ENCODE measurements at places on chromosomes 3 and 15.

- no peak for DNase-seq
Observed at GRCh38 chr3:154844863-154845262, 235.3 kb upstream of the MME start.

- no peak for DNase-seq
Observed at GRCh38 chr15:95990833-95991232, 339.7 kb upstream of the NR2F2 start.

DNA sequence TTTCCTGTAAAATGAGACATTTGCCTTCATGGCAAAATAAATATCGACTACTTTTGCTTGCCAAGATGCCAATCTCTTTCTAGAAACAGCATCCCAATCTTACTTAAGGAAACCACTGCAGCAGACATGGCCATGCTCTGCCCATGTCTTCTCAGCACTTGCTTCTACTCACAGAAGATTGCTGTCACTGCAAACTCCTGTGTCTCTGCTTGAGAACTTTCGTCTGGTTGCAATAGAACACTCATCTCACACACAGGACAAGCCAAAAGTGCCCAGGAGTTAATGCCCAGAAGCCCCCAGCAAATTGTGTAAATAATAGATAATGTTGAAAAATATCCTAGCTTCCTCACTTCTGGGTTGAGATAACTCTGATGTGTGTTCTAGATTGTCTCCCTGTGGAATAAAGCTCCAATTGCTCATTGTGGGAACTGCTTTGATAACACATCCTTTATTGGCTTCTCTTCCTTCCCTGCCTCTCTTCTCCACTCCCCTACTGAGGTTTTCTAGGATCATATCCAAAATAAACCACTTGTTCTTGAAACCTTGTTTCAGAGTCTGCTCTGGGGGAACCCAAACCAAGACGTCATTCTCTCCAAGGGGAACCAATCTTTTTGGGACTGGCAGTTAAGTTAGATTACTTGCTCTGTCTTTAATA, 156.3 kb upstream of the STRIT1 start:
- DNase-seq, result no peak

DNA sequence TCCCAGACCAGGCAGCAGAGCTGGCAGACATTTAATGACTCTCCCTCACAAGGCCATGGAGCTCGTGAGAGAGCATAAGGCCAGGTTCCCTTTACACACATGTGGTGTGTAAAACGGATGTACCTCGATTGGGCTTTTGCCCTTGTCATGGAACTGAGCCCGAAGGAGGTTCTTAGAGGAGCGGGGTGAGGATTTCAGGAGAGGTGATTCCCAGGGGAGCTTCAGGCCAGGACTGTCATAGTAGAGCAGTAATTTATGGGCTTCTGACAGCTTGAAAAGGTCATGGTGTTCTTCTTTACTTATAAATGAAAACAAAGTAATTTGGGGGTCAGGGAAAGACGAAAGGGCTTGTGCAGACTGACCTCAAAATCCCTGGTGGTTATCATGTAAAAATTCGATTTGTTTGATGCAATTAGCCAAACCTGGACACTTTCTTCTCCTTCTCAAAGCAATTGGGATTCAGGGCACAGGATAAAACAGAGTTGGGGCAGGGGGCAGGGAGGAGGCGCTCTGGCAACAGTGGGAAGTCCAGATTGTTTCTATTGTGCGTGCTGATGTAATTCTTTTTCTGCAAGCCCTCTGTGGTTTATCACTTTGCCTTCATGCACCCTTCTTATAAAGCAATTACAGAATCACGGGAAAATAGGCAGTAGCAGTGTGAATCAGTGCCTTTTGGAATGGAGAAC, 51.0 kb downstream of the CACNA1D start:
- no peak for DNase-seq

GRCh38 chr3:40258555-40258954, 51.0 kb upstream of the EIF1B start:
- DNase-seq, result no peak

DNA sequence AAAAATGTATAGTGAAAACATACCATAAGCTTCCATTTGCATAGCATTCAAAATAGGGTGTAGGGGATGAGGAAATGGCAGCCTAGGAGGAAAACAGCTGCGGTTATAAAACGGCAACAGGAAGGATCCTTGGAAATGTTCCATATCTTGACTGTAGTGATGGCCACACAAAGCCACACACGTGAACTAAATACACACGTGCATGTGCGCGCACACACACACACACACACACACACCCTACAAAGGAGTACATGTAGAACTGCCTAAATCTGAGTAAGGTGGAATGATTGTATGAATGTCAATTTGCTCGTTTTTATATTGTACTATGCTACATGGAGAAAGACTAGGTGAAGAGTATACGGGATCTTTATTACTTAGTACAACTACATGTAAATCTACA, 3.9 kb upstream of the IREB2 start:
- DNase-seq, result no peak

DNA sequence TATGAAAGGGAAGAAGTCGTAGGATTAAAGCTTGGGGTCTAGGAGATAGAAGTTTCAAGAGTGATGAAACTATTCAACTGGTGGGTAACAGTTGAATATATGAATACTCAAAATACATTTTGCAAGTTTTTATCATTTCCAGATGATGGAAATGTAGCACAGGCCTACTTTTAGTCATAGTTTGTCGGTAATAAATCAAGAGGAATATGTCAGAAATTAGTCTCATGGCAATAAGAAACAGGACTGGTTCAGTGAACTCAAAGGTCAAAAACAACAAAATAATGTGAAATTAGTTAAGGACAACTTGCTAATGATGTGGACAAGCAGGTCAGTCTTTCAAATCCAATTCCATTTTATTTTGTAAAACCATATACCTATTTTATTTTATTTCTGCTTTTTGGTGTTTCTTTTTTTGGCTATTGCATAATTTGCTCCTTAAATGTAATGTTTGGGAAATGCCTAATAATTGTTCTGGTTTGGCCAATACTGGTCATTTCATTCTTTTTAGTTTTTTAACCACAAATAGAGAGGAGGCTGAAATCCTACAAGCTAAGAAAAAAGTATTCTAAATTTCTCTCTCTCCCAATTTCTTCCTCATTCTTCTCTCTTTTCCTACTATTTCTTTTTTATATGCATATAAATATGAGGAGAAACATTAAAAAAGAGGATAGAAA, 195.2 kb upstream of the ARHGEF26 start:
- DNase-seq, result no peak

- DNase-seq, result no peak
Observed at GRCh38 chr3:41751597-41751996, 210.3 kb downstream of the ULK4 start.

- no peak for DNase-seq
Observed at GRCh38 chr3:118000219-118000618, 1034.4 kb downstream of the IGSF11 start.

GRCh38 chr15:99268431-99268830, 17.1 kb downstream of the LRRC28 start:
- no peak for DNase-seq

GRCh38 chr3:4584456-4585249, 91.5 kb downstream of the ITPR1 start:
- no peak for DNase-seq

DNA sequence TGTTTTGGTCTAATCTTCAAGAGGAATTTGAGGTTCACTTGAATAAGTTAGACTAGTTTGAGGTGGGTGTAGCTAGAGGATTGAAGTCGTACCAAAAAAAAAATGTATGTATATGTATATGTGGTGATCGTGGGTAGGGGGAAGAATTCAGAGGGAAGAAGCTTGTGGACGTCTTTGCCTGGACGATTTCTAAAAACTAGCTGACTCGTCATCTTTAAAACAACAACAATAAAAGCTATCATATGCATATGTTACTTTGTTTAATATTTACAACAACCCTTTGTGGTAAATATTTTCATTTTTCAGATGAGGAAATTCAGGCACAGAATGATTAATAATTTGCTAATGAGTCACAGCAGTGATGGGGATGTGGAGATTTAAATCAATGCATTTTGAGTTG, 18.1 kb downstream of the RNF111 start:
- DNase-seq, result no peak

- DNase-seq, result no peak
Observed at GRCh38 chr15:90211440-90212143, 10.5 kb downstream of the SEMA4B start.

GRCh38 chr3:64895106-64895990, 207.5 kb upstream of the ADAMTS9 start:
- no peak for DNase-seq

GRCh38 chr3:141796889-141797781, 33.9 kb downstream of the GRK7 start:
- no peak for DNase-seq

DNA sequence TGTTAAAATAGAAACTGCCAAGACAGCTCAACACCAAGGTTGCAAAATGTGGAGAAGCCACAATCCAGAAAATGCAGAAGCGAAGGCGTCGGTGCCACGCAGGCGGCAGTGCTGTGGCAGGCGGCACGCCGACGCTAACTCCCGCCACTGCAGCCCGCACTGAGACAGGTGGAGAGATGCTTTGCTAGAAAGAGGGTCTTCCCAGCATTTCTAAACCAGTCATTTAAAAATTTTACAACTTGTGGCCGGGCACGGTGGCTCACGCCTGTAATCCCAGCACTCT, 23.2 kb downstream of the CYFIP1 start:
- DNase-seq, result no peak

- no peak for DNase-seq
Observed at GRCh38 chr15:48925714-48926223, 38.0 kb downstream of the SHC4 start.

- DNase-seq, result no peak
Observed at GRCh38 chr3:126496894-126497850, 20.4 kb downstream of the UROC1 start.

DNA sequence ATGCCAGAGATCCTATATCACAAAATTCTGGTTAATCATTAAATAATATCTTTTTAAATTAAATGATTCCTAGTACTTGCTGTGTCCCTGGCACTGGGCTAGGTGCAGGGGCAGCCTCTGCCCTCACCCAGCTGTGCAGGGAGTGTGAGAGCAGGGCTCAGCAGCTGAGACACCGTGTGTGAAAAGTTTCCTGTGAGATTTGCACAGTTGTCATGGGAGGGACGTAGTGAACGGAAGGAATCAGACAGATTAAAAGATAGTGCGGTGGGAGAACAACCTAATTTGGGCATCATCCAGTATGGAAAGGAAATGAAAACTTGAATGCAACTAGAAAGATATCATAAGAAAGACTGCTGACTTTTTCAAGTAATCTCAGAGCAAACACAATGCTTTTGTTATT, 204.1 kb downstream of the SSR3 start:
- DNase-seq, result no peak

- DNase-seq, result no peak
Observed at GRCh38 chr3:14658978-14659377, 7.4 kb downstream of the CCDC174 start.

- no peak for DNase-seq
Observed at GRCh38 chr3:183626877-183627594, 8.4 kb upstream of the KLHL24 start.

- DNase-seq, result no peak
Observed at GRCh38 chr3:13689373-13690260, 140.7 kb downstream of the FBLN2 start.

- DNase-seq, result no peak
Observed at GRCh38 chr15:61037031-61037430, 192.1 kb downstream of the RORA start.

- peak; percentile 19 for DNase-seq
Observed at GRCh38 chr15:86555939-86556338, 476.3 kb downstream of the AGBL1 start.

DNA sequence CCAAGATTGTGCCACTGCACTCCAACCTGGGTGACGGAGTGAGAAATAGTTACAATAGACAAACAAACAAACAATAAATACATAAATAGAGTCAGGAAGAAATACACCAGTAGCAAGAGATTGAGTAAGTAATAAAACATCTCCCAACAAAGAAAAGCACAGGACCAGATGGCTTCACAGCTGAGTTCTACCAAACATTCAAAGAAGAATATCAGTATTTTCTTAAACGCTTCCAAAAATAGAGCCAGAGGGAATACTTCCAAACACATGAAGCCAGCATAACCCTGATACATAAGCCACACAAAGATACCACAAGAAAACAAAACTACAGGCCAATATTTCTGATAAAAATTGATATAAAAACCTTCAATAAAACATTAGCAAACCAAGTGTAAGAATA, 30.7 kb upstream of the IGSF10 start:
- DNase-seq, result no peak

- DNase-seq, result no peak
Observed at GRCh38 chr3:101529816-101530685, 17.0 kb upstream of the SENP7 start.

- DNase-seq, result no peak
Observed at GRCh38 chr3:9727041-9727595, 4.4 kb upstream of the BRPF1 start.

DNA sequence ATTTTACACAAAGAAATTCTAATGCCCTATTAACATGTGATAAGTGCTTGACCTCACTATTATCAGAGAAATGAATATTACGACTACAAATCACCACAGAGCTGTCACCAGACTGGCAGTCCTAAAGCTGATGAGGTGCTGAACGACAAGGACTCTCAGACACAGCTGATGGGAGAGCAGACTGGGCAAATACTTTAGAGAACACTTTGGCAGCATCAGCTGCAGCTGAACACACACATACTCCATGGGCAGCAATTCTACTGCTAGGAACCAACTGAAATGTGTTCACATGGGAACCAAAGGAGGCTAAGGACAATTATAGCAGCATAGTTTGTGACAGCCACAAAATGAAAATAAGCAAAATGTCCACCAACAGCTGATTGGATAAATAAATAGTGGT, 45.5 kb downstream of the SUSD5 start:
- peak; percentile 38 for DNase-seq

GRCh38 chr3:164375538-164375937, 702.8 kb downstream of the SI start:
- DNase-seq, result no peak

DNA sequence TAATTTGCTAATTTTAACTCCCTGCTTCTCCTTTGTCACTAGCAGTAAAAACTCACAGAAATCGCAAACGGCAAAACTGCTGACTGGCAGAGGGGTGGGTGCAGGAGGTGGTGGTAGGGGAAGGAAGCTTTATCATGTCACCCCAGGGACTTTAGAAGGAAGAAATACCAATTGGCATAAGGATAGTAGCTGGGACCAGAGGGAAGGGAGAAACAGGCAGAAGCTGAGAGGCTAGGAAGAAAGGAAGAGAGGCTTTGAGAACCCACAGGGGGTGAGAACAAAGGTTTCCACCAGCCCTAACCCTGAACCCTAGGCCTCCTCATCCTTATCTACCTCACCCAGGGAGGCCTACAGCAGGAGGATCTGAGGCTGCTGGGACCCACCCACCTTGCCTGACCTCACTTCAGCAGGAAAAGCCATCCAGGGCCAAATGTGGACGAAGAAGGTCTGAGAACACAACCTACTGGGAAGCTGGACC, 10.7 kb downstream of the ITGB5 start:
- no peak for DNase-seq

GRCh38 chr3:14803101-14803980, 15.4 kb upstream of the FGD5 start:
- DNase-seq, result no peak

DNA sequence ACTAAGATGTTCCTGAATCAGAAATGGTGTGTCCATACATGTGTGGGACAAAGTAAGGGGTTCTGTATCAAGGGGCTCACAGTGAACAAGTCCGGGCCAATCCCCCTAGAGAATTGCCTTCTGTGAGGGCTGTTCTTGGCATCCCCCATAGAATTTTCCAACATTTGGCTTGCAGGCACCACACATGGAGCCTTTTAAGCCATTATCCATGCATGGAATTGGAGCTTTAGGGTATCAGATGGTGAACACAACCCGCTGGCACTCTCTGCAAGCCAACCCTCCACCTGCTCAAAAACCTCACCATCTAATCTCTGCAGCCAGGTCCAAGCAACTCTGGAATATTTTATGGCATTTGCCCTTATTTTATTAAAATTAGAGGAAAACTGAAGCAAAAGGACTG, 278.7 kb downstream of the ERC2 start:
- no peak for DNase-seq
